ENCODE measurements at places on chromosomes 16 and 17.

GRCh38 chr17:28901866-28902818 is 737 bp downstream of the DHRS13 start:
- DNase-seq: peak; percentile 60

DNA sequence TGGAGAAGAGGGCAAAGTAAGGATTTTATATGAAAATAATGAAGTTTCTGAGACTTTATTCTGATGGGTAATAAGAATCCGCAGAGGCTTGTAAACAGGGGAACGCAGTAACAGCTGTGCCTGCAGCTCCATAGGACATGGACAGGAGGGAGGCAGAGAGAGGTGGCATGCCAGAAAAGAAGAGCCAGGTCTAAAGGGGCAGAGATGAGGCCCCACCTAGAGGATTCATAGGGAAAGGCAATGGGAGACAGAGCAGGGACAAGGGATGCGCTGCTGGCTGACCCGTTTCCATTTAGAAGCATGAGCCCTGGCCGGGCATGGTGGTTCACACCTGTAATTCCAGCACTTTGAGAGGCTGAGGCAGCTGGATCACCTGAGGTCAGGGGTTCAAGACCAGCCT is 340.3 kb upstream of the CDH5 start:
- DNase-seq: no peak

- no peak for DNase-seq
Measured at GRCh38 chr17:13036751-13037150, 18.9 kb upstream of the ELAC2 start.

DNA sequence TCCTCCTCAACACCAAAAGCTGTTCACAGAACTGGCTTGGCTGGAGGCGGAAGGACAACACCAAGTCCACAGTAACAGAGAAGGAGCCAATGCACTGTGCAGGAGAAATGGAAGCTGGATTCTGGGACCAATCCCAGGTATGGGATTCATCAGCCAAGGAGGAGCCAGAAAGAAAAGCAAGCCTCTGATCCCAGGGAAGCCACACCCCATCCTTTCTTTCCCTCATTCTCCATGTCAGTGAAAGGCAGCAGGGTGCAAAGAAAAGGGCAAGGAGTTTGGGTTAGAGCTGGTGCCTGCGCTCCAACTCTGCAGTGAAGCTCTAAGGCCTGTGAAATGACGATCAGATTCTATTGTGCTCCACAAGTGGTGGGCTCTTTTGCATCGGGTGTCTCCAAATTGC is 11.0 kb downstream of the DCAKD start:
- no peak for DNase-seq

GRCh38 chr17:45114117-45114932 is 18.0 kb downstream of the PLCD3 start:
- no peak for DNase-seq

DNA sequence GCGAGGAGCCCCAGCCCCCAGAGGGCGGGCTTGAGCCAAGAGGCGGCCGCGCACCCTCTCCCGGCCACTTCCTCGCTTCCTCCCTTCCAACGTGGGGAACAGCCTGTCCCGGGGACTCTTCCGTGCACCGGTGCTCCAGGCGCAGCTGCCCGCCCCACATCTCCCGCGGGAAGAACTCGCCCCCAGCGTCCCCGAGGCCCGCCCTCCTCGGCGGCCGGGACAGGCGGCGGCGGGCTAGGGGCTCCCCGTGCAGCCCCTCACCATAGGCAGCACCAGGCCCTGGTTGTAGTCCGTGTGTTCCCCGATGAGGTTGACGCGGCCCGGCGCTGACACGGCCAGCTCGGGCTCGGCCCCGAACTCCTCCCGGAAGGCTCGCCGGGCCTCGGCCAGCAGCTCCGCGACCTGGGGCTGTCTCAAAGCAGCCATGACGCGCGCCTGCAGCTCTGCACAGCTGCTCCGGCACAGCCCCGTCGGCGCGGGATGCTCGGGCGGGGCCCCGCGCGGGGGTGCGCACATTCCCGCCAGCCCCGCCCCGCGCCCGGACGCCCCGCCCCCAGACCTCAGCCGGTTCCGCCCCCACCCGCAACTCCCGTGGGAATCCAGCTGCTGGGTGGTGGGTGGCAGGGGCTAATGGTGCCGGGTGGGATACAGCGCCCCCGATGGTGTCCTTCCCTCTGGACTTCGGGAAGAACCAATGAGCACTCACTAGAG is at the start of gene GALK1:
TSS of gene GALK1 (minus strand) at position 482 of the 711 bp plus-strand sequence. CDS start at position 426, 56 bp downstream.
- peak; percentile 84 for DNase-seq

- DNase-seq: peak; percentile 3
Measured at GRCh38 chr16:69217433-69217832, 30.5 kb downstream of the SNTB2 start.
